ENCODE measurements at places on chromosomes 12 and 14. TPM values are rescaled to one million over a fixed set of nuclear protein-coding genes. Genes with fewer than 3 reads are reported as not detected.

The IL26 gene
- total RNA-seq, result not detected

The UBE3B gene
- total RNA-seq, result 47.7 TPM

The OVCH1 gene
- total RNA-seq, result 0.33 TPM

DNA sequence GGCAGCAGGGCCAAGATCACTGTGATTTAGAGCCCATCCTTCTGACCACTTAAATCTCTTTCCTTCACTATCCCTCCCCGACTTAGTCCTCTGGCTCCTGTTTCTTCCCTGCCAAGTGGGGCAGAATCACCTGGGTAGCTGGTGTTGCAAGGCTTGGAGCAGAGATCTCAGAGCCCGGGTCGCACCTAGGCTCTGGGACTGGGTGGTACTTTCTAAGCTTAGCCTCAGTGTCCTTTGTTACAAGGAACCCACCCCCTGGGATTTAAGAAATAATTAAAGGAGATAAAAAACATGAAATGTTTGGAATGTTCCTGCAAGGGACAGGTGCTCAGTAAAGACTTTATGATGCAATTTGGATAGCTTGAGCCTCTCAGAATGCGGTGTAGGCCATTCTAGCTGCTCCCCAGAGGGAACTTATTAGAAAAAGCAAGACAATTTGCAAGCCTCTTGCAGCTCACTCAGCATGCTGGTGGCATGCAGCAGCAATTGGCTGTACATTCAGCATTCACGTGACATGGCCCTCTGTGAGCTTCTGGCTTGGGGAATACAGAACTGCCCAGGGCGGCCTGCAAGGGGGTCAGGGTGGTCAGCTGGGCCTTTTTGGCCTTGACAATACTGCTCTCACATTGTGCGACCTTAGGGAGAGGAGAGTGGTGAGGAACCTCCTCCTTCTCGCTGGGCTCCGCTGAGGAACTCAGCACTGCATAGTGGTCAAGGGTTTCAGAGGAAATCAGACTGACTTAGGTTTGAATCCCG, 16.8 kb downstream of the C14orf132 start:
- no peak for DNase-seq

Measured in breast epithelium (tissue), 4 donors.